ENCODE measurements at places on chromosomes 11 and 22.

- DNase-seq: no peak
- H3K27ac ChIP-seq: no peak overlapping the region
- no peak overlapping the region for H3K4me3 ChIP-seq
- no peaks in the 10 kb centered on the region for H3K27me3 ChIP-seq
- no peaks in the 10 kb centered on the region for H3K36me3 ChIP-seq
- H3K4me1 ChIP-seq: no peaks in the 10 kb centered on the region
Observed at GRCh38 chr11:32855601-32856000, 25.9 kb downstream of the PRRG4 start.

- no peak overlapping the region for H3K4me3 ChIP-seq
- no peak overlapping the region for H3K27ac ChIP-seq
- no peaks in the 10 kb centered on the region for H3K36me3 ChIP-seq
- no peak for DNase-seq
Observed at GRCh38 chr11:118633979-118634378, 26.6 kb downstream of the PHLDB1 start.

DNA sequence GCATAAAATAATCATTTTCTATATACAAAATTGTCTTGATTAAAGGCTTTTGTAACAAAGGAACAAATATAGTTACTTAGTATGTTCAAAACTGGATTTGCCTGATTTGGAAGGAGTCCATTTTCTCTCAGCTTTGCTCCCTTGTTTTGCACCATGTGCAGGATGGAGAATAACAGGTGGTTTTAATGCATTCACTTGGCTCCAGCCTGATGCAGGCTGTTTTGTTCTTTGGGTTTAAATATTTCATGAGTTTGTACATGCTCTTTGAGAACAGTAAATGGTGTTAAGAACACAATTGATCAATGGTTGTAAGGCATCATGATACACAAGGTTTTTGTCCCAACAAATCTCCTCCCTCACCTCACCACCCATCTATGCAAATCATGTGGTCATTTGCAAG, 886.9 kb upstream of the CCDC90B start:
- no peaks in the 10 kb centered on the region for H3K27me3 ChIP-seq
- no peaks in the 10 kb centered on the region for H3K36me3 ChIP-seq
- no peaks in the 10 kb centered on the region for H3K4me1 ChIP-seq
- no peak overlapping the region for H3K27ac ChIP-seq

DNA sequence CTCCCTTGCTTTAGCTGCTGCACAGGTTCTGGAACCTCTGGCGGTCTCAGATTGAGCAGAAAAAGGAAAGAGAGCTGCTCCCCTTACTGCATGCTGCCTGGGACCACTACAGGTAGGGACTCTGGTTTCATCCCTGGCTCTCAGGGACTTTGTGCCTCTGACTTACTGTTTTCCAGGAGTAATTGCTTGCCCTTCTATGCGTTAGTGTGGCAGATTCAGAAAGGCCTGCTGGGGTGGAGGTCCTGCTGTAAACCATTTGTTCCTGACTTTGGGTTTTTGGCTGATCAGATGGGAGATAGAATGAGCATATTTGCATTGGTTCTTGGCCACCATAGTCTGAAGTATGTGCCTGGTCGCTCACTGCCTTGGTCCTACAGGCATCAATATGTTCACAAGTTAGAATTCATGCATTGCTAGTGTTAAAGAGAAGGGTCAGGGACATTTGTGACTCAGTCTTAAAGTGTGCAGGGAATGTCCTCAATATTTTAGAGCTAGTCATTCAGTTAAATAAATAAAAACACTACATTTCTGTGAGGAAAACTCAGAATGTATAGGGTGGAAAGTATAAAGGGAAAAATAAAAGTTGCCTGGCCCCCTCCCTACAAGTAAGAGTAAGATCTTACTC, 78.0 kb downstream of the PISD start:
- H3K27me3 ChIP-seq: no peaks in the 10 kb centered on the region
- peak overlapping the region; percentile 39 for H3K27ac ChIP-seq
- H3K36me3 ChIP-seq: peaks cover 37% of the 10 kb centered on the region

DNA sequence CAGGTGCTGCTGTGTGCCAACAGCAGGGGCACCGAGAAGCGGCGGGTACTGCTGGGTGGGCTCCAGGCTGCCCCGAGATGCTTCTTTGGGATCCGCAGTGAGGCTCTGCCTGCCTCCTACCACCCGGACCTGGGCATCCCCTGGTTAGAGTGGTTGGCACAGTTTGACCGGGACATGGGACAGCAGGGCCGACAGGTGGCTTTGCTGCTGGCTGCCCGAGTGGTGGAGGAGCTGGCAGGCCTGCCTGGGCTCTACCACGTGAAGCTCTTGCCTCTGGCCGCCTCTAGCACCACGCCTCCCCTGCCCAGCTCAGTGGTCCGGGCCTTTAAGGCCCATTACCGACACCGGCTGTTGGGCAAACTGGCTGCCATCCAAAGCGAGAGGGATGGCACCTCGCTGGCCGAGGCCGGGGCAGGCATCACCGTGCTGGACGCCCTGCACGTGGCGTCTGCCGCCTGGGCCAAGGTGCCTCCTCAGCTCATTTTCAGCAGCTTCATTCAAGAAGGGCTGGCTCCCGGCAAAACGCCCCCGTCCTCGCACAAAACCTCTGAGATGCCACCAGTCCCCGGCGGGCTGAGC, 1.9 kb downstream of the TIGD3 start:
- H3K27ac ChIP-seq: no peak overlapping the region
- H3K27me3 ChIP-seq: no peaks in the 10 kb centered on the region
- H3K4me1 ChIP-seq: peaks cover 7% of the 10 kb centered on the region
- H3K36me3 ChIP-seq: peaks cover 8% of the 10 kb centered on the region
- H3K4me3 ChIP-seq: no peak overlapping the region
- DNase-seq: no peak

DNA sequence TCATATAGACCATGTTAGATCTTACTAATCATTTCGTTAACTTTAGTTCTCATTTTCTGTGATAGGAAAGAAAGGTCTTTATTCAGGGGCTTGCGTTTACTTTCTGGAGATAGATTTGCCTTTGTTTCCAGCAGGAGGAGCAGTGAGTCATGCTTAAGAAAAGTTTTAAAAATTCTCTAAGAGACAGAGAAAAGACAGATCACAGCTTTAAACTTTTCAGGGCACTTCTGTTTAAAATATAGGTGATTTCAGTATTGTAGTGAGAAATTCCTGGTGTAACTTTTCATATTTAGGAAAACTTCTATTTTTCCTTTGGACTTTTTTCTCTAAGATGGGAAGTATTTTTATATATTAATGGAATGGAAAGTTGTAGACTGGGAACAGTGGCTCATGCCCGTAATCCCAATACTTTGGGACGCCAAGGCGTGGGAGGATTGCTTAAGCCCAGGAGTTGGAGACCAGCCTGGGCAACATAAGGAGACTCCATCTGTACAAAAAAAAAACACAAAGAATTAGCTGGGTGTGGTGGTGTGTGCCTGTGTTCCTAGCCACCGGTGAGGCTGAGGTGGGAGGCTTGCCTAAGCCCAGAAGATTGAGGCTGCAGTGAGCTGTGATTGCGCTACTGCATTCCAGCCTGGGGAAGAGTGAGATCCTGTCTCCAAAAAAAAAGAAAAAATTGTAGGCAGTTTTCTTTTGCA, 60.3 kb downstream of the ATXN10 start:
- H3K4me1 ChIP-seq: no peaks in the 10 kb centered on the region
- H3K27ac ChIP-seq: no peak overlapping the region
- no peak for DNase-seq
- peaks cover 24% of the 10 kb centered on the region for H3K36me3 ChIP-seq
- H3K4me3 ChIP-seq: no peak overlapping the region

- no peak overlapping the region for H3K27ac ChIP-seq
- peaks cover 22% of the 10 kb centered on the region for H3K36me3 ChIP-seq
- H3K4me3 ChIP-seq: no peak overlapping the region
- H3K4me1 ChIP-seq: no peaks in the 10 kb centered on the region
- no peaks in the 10 kb centered on the region for H3K27me3 ChIP-seq
- DNase-seq: no peak
Observed at GRCh38 chr11:134202661-134203060, 21.1 kb downstream of the NCAPD3 start.

DNA sequence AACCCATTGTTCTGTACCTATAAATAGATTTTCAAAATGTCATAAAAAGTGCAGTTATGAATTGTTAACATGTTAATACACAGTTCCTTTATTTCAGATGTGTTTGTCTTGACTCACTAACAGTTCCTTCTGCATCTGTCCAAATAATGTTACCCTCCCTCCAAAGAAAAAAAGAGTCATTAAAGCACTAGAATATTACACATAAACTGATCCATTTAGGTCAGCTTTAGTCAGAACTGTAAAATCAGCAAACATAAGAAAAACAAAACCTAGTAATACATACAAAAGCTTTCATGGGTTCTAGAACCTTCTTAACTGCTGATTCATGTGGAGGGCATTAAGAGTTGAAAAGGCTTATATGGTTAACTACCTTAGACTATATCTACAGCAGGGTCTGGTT, 65.4 kb downstream of the SESN3 start:
- DNase-seq: no peak
- H3K4me1 ChIP-seq: peaks cover 13% of the 10 kb centered on the region
- no peaks in the 10 kb centered on the region for H3K36me3 ChIP-seq
- no peak overlapping the region for H3K27ac ChIP-seq
- no peak overlapping the region for H3K4me3 ChIP-seq
- no peaks in the 10 kb centered on the region for H3K27me3 ChIP-seq

GRCh38 chr11:85699957-85700741, 14.2 kb upstream of the CCDC89 start:
- no peaks in the 10 kb centered on the region for H3K36me3 ChIP-seq
- H3K27me3 ChIP-seq: no peaks in the 10 kb centered on the region
- no peak overlapping the region for H3K27ac ChIP-seq
- peak overlapping the region; percentile 7 for H3K4me3 ChIP-seq

GRCh38 chr11:72635309-72635915, 38.8 kb downstream of the PDE2A start:
- no peaks in the 10 kb centered on the region for H3K36me3 ChIP-seq
- no peak overlapping the region for H3K27ac ChIP-seq
- no peaks in the 10 kb centered on the region for H3K27me3 ChIP-seq
- no peak overlapping the region for H3K4me3 ChIP-seq
- DNase-seq: no peak

- H3K4me3 ChIP-seq: no peak overlapping the region
- no peaks in the 10 kb centered on the region for H3K27me3 ChIP-seq
- DNase-seq: no peak
- H3K36me3 ChIP-seq: no peaks in the 10 kb centered on the region
- no peaks in the 10 kb centered on the region for H3K4me1 ChIP-seq
Observed at GRCh38 chr11:58765078-58765477, 33.3 kb upstream of the GLYAT start.

- no peak overlapping the region for H3K27ac ChIP-seq
- DNase-seq: no peak
Observed at GRCh38 chr11:68074584-68075352, 35.9 kb downstream of the TCIRG1 start.

- no peaks in the 10 kb centered on the region for H3K27me3 ChIP-seq
- no peaks in the 10 kb centered on the region for H3K36me3 ChIP-seq
- H3K27ac ChIP-seq: no peak overlapping the region
- no peak for DNase-seq
- no peaks in the 10 kb centered on the region for H3K4me1 ChIP-seq
Observed at GRCh38 chr11:27381238-27381666, 18.2 kb upstream of the CCDC34 start.

GRCh38 chr22:19902245-19902715, 39.3 kb upstream of the COMT start:
- no peaks in the 10 kb centered on the region for H3K27me3 ChIP-seq
- no peaks in the 10 kb centered on the region for H3K4me1 ChIP-seq
- no peak overlapping the region for H3K27ac ChIP-seq
- H3K36me3 ChIP-seq: no peaks in the 10 kb centered on the region
- DNase-seq: no peak

DNA sequence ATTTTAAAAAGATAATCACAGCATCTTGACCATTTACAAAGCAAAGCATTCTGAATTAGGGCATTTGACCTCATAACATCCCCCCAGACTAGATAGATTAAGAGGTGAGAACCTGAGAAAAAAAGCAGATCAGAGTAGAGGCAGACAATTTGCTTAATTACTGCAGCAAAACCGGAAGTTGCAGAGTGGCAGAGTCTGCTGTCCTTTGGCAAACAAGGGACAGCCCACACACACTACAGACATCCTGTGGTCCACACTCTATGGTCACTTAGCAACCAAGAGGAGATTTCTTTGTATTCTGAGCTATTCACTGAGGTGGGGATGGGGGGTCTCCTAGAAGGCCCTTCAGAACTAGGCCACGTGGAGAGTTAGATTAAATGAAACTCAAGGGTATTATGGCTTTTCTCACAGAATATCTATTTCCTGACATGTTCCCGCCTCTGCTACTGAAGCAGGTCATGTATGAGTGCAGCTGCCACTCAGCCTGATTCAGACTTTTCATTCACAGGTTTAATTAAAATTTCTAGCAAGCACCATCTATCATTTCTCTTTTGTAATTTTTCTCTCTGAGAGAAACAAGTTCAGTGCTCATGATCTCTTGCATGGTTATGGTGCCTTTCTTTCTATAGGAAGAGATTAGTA, 48.5 kb downstream of the SVIP start:
- DNase-seq: peak; percentile 2
- no peaks in the 10 kb centered on the region for H3K4me1 ChIP-seq
- no peak overlapping the region for H3K4me3 ChIP-seq
- H3K27ac ChIP-seq: no peak overlapping the region

DNA sequence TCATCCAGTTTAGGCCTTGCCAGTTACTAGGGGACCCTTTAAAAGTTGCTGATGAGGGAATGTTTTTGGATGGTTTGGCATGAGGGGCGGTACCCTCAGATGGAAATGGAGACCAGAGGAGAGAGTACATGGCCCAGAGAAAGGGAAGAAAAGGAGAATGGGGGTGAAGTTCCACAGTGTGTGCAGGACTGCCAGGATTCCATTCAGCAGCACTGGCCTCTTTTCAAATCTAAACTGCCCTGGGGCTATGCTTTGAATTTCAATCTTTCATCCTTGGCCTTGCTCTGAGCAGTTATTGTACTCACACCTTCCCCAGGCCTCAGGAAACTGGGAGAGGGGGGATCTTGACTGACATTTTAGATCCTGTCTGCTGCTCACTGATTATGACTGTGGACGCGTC, 3.0 kb downstream of the SLC3A2 start:
- no peak overlapping the region for H3K4me3 ChIP-seq
- H3K27ac ChIP-seq: peak overlapping the region; percentile 93
- H3K27me3 ChIP-seq: no peaks in the 10 kb centered on the region
- peaks cover 60% of the 10 kb centered on the region for H3K36me3 ChIP-seq
- peaks cover 52% of the 10 kb centered on the region for H3K4me1 ChIP-seq
- DNase-seq: no peak

- no peak overlapping the region for H3K27ac ChIP-seq
- no peaks in the 10 kb centered on the region for H3K4me1 ChIP-seq
- no peaks in the 10 kb centered on the region for H3K36me3 ChIP-seq
- no peak for DNase-seq
- H3K27me3 ChIP-seq: no peaks in the 10 kb centered on the region
- H3K4me3 ChIP-seq: no peak overlapping the region
Observed at GRCh38 chr11:103384652-103385051, 275.4 kb downstream of the DYNC2H1 start.

GRCh38 chr22:24187731-24188644, 6.7 kb downstream of the SUSD2 start:
- H3K27ac ChIP-seq: no peak overlapping the region
- H3K4me3 ChIP-seq: no peak overlapping the region
- H3K36me3 ChIP-seq: no peaks in the 10 kb centered on the region
- no peaks in the 10 kb centered on the region for H3K27me3 ChIP-seq

All from CD4-positive, alpha-beta memory T cell (primary cell).